Activated T-helper 1 cell treated with anti-CD3 and anti-CD28 coated beads, Interleukin-2, amount 50 U/mL, for 16 hours (primary cell): ENCODE measurements at places on chromosomes 7 and 10.

DNA sequence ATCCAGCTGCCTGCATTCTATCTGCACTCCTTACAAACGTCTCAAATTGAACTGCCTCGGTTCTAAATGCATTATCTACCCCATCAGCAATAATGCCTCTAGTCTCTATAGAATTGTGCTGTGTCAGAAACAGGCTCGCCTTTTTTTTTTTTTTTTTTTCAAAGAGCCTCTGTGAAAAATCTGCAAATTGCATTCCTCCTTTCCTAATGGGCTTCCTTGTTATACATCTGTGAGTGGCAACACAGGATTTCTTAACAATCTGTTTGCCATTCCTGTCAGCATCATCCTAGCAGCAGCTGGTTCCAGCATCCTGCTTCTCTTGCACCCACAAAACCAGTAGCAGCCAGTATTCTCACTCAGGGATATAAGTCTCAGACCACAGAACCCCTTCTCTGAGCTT, 413.5 kb upstream of the SEMA3D start:
- no peak for DNase-seq

DNA sequence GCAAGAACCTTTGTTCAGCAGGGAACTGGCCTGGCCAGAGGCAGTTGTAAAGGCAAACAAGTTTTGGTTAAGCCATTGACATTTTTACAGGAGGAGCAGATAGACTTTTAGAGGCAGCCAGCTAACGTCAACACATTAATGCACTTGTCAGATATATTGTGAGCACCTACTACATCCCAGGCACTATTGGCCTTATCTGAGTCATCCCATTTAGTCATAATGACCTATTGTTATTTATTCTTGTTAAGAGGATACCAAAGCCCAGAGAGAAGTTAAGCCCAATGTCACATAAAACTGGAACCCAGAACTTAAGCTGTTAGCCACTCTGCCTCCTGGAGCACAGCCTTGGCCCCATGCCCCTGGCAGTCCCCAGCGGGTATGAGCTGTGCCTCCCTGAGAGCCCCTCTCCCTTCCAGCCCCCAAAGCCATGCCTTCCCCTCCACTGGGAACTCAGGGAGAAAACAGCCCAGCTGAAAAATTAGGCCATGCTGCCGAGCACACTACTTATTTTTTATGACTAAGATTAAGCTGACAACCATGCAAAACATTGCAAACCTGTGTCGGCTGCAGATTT, 32.7 kb upstream of the TRIM8 start:
- no peak for DNase-seq

- DNase-seq, result no peak
Measured at GRCh38 chr10:8617792-8618191, 563.3 kb downstream of the GATA3 start.

DNA sequence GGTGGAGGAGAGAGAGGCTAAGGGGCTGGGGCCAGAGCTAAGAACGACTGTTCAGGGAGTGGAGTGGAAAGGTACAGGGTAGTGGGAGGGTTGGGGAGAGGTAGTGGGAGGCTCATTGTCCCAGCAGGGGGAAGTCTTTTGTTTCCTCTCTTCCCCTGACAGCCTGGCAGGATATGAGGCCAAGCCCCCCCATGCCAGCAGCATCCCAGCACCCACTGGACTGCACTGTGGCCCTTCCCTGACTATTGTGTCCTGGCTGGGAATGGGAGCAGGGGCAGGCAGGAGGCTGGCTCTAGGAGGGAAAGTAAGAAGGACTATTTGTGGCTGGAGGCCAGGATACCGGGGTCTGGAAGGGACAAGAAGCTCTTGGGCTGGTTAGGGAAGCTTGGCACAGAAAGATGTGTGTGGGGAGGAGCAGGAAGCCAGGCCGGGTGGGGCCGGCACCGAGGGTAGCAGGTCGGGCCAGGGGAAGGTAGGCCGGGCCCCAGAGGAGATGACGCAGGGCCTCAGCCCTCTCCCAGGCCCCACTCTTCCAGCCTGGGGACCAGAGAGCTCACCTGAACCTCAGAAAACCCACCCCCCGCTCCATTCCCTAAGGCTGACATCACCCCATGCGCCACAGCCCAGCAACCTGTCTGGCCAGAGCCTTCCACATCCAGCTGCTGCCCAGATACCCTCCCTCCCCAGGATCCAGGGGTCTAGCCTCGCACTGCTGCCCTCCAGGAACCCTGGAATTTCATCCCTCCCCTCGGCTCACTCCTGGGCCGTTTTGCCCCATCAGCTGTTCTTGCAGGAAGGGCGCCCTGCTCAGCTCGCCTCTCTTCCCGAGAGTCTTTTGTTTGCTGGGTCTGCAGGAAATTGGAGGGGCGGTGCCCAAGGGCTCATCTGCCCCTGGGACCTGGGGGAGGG, 8.8 kb upstream of the EPHB4 start:
- DNase-seq, result no peak

- no peak for DNase-seq
Measured at GRCh38 chr10:34941471-34942357, 126.6 kb upstream of the PARD3 start.

DNA sequence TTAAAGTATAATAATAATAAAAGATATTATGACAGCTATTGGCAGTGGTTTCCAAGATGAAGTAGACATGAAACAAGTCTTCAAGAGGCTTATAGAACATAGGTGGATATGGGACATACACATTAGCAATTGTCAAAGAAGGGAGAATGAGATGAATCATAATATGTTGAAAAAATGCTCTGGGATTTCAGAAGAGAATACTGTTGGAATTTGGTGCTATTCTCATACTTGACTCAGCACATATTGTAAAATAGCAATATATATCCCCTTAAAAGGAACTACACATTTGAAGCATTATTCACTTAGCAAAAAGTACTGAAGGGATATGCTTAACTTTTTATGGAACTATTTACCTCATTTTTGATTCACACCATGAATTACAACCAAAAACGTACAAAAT, 577.2 kb upstream of the PCDH15 start:
- DNase-seq, result no peak

DNA sequence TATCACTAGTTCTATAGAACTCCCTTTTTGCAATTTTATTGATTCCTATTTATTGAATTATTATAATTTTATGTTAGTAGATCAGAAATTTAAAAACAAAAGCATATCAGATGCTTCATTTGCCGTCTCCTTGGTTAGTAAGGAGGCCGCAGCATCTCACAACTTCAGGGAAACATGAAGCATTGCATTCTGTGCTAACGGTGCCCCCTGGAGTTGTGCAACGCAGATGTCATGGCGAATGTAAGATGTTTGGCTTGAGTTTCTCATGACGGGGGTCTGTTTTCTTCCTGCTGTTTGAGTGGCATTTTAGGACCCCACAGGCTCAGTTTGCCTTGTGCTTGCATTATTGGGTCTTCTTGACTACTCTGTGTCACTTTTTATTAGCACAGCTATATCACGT, 124.8 kb downstream of the CNNM2 start:
- no peak for DNase-seq

DNA sequence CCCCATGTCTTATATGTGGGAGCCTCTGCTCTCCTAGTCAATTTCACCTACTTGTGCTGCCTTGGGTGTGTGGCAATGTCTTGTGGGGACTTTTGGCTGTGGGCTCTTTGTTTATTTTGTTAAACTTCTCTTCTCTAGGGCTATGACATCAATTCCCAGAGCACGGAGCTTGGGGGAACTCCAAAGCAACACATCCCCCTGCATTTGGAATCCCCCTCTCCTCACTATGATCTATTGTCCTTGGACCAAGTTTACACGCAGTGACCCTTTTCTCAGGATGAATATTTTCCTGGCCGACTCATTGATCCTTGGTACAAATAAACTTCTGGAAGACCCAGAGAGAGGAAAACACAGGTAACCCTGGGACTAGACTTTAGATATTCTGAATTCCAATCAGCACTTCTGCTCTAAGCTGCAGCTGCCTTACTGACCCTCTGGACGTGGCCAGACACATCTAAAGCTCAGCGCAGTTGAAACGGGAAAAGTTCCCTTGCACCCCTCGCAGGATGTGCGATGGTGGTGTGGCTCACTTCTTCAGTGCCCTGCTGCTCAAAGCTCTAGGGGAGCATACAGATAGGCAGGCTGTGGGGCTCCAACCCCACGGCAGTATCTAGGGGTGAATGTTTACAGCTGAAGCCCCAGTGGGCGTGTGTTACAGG, 110.8 kb downstream of the TMEM178B start:
- DNase-seq, result no peak

DNA sequence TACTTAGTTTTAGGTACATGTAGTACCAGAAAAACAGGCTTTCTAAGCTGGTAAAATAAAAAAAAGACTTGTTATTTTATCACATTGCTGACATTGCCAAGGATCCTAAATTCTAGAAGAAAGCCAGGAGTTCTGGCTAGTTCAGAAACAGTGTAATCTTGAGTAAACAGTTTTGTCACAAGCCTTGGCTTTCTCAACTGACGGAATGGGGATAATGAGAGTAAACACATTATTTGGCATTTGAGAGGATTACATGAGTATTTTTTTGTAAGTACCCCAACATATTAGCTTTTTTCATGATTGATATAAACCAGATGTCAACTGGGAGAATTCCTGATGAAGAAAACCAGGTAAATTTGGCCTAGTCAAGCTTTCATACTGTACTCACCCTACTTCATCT, 269.8 kb downstream of the SORCS1 start:
- no peak for DNase-seq

GRCh38 chr10:797179-797578, 107.7 kb upstream of the DIP2C start:
- DNase-seq, result no peak
